GM03348 (cell line): ENCODE measurements at places on chromosomes 2 and 18.

GRCh38 chr18:48226401-48226800 lies 182.8 kb downstream of the ZBTB7C start:
- no peak for DNase-seq

- DNase-seq = no peak
Measured at GRCh38 chr2:236579746-236580315, 10.2 kb downstream of the ACKR3 start.

DNA sequence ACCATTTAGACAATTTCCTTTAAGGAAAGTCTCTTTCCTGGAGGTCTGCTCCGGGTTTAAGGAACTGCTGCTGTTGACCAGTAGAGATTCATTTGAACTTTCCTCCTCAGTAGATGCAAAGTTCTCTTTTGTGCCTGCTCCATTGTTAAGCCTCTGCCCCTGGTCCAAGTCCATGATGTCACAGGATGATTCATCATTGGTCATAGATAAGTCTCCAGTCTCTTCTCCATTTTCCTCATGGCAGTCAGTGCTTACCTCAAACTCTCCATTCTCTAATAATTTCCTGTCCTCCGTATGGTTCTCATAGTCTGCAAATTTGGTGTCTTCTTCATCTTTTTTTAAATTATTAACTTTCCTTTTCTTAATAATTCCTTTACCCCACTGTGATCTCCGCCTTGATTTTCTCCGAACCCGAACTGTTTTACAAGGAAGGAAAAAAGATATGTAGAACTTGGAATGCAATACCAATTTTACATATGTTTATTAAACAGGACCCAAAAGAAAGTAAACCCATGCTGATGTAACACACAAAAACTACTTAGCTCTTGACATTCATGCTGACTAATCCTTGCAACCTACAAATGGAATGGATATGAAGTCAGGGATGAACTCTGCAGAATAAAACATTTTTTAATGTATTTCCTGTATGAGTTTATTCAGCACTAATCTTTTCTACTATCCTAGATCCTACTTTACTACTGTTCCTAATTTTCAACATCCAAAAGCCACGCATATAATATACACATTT lies 169.1 kb downstream of the ATAD2B start:
- DNase-seq = peak; percentile 40

DNA sequence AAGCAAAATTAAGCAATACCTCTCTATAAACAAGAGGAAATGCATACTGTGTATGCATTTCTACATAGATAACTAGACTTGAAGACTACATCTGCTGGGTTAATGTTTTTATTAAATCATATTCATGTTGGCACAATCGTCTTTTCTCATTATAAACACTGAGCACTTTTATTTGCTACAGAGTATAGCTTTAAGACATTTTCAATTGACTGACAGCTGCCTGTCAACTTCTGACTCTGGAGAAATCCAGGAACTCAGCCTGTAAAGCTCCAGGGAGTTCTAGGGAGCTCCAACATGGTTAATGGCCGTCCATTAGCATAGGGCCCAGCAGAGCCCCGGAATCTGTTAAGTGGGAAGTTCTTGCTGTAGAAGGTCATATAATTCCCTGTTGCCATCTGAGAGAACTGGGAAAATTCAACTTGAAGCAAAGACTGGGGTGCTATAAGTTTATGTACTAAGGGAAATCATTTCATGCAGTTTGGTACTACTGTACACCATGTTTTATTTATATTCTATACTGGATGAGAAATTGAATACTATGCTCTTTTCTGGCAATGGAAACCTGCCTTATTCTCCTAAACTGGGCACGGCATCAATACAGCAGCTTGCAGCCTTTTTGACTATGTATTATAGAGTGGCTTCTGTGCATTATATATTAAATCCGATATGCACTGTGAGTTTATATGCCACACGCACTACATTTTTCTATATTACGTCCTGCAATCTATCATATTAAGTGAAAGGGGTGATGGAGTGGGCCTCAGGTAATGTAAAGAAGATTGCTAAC lies 243.5 kb upstream of the ZNF521 start:
- no peak for DNase-seq

DNA sequence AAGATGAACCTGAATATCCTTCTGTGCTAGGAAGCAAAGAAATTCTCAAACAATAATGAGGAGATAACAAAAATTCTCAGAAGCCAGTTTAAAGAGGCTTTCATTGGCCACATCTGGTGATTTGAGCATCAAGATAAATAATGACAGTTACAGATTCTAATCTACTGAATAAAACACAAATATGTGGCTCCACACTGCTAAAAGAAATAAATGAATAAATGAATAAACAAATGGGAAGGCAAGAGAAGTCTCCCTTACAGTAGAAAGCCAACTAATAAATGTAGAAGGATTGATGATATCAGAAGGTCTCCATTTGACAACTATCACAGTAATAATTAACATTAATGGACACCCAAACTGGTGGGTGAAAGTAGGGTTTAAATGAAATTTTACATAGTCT lies 54.6 kb upstream of the ADAM23 start:
- DNase-seq = no peak

DNA sequence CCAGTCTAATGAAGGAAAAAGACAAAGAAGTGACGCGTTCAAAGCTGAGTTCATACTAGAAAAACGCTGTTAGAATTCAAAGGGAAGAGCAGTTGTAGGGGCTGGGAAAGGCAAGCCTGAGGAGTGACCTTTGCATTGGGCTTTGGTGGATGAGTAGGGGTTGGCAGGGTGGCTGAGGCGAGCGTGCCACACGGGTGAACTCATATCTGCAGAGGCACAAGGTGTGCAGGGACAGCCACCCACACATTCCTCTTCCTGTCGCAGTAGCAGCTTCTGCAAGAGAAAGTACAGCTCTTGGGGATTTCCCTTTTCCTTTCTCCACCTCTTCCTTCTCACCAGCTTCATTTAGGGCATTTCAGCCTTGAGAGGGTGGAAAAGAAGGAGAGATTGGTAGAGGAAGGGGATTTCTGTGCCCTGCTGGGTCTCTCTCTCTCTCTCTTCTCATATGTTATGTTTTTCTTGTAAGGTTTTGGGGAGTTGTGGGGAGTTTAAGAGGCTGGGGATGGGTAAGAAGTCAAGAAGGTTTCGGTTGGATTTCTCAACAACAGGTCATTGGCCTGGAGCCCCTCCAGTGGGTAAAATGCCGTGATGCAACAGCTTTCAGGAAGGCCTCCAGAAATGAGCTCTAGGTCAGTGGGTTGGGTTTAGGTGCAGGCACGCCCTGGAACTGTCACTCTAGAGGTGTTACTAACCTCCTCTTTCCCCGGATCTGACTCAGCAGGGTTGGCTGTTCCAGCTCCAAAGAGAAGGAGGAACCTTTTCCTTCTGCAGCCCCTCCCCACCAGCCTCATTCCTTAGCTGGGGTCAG lies 40.1 kb downstream of the ODC1 start:
- DNase-seq = peak; percentile 81
